ENCODE measurements at places on chromosomes 6 and 20. TPM values are rescaled to one million over a fixed set of nuclear protein-coding genes. Genes with fewer than 3 reads are reported as not detected.

DNA sequence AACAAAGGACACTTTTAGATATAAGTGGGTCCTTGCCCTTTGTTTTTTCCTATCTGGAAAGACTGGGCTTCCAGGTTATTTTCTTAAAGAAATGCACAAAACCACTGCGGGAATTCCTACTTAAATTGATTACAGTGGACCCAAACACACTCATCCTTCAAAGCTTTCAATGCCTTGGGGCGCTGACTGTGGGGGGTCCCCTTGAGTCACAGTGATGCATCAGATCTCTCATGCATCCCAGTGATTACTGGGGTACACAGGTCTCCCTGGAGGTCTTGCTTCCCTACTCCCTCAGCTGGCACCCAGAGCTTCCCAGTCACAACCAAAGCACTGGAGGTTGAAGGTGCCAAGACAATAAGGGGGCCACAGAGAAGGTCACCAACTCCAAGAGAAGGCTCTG is 20.7 kb downstream of the ABHD12 start:
- DNase-seq, result no peak

GRCh38 chr6:83509441-83509840 is 2.9 kb upstream of the PRSS35 start:
- no peak for DNase-seq

GRCh38 chr6:137426007-137426689 is 68.0 kb downstream of the OLIG3 start:
- DNase-seq, result no peak

- DNase-seq, result no peak
These were observed 15.8 kb upstream of the FOXC1 start for GRCh38 chr6:1593958-1594314.

- no peak for DNase-seq
These were observed 76.1 kb downstream of the DTD1 start for GRCh38 chr20:18663932-18664331.

KHDRBS2 gene
- not detected for total RNA-seq

DNA sequence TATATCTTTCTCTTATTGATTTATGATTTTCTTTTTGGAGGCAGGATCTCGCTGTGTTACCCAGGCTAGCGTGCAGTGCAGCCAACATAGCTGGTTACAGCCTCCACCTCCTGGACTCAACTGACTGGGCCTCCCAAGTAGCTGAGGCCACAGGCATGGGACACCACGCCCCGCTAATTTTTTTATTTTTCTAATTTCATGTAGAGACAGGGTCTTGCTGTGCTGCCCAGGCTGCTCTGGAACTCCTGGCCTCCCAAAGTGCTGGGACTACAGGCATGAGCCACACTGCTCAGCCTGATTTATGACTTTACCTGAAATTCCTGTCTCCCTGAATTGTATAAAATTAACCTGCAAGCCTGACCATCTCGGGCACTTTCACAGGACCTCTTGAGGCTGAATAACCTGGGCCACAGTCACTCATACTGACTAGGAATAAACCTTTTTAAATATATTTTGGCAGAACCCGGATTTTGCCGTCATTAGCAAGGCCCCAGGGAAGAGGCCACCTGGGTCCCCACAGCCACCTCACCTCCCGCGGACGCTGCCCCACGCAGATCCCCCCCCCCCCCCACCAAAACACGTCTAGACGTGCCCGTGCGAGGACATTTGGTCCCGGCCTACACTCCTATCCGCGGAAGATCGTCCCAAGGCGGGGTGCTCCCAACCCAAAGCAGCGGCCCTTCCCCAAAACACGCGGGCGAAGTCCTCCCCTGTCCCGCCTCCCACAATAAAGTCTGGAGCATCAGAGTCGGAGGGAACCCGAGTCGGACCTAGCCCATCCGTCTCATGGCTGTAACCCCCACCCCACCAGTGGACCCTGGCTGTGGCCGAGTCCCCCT is 902 bp downstream of the ZNF337 start:
- DNase-seq, result no peak

DNA sequence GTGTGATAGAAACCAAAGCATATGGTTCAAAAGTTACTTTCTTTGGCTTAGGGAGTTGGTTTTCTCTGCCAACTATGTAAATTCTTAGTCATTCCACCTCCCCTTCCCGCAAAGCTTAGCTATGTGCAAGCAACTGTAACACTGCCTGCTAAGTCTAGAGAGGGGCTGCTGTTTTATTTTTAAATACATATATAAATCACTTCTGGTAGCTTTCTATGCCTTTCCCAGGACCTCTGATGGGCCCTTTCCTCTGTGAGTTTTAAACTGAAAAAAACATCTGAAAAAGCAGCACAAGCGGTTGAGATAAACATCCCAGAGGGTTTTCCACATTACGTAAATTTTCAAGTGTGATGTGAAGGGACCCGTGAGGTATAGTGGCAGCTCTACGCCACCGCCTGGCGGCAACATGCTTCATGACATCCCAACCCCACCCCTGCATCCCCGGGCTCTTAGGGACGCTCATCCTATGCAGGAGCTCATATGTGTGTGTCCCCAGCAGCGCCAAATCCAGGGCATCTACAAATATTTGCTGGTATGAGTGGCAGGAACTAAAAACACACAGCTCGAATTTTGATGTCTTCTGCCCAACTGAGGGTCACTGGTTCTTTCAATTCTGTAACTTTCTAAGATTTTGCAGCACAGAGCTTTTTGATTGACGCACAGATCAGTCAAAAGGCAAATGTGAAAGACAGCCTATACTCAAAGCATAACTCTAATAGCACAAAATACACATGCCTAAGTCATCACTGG is 12.7 kb downstream of the SAYSD1 start:
- no peak for DNase-seq

OR2H1 gene
- total RNA-seq, result not detected

- DNase-seq, result no peak
These were observed 911.8 kb downstream of the EPHA7 start for GRCh38 chr6:92507552-92507951.
